Activated CD8-positive, alpha-beta T cell treated with anti-CD3 and anti-CD28 coated beads for 36 hours (primary cell): ENCODE measurements at places on chromosomes 6 and 20.

GRCh38 chr6:14865531-14866100 is 380.3 kb upstream of the JARID2 start:
- peak; percentile 53 for DNase-seq

- peak; percentile 9 for DNase-seq
Observed at GRCh38 chr20:21101453-21101931, 4.7 kb downstream of the LINC00237 start.

GRCh38 chr20:43492101-43492500 is 15.4 kb upstream of the L3MBTL1 start:
- DNase-seq, result no peak

GRCh38 chr20:6769903-6770785 is 2.7 kb downstream of the BMP2 start:
- peak; percentile 1 for DNase-seq

GRCh38 chr6:110101885-110102284 is 77.6 kb downstream of the WASF1 start:
- no peak for DNase-seq

GRCh38 chr6:137370871-137371633 is 123.1 kb downstream of the OLIG3 start:
- no peak for DNase-seq

DNA sequence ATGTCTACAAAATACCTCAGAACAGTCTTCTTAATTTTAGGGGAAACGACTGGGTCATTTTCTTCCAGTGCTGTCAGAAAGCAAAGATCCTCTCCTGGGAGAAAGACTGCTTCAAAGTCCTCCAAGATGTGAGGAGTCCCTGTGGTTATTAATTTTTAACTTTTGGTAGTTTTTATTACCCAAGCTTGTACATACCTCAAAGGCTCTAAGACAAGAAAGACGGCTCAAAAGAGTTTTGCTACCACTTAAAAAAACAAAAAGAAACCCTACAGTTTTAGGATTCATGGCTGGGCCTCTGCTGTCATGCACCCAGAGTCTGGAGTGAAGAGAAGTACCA is 56.1 kb upstream of the APCDD1L start:
- DNase-seq, result no peak

GRCh38 chr20:50429412-50429811 is 80.8 kb upstream of the PTPN1 start:
- DNase-seq, result no peak

GRCh38 chr20:23162887-23163286 is 76.8 kb upstream of the CD93 start:
- no peak for DNase-seq

DNA sequence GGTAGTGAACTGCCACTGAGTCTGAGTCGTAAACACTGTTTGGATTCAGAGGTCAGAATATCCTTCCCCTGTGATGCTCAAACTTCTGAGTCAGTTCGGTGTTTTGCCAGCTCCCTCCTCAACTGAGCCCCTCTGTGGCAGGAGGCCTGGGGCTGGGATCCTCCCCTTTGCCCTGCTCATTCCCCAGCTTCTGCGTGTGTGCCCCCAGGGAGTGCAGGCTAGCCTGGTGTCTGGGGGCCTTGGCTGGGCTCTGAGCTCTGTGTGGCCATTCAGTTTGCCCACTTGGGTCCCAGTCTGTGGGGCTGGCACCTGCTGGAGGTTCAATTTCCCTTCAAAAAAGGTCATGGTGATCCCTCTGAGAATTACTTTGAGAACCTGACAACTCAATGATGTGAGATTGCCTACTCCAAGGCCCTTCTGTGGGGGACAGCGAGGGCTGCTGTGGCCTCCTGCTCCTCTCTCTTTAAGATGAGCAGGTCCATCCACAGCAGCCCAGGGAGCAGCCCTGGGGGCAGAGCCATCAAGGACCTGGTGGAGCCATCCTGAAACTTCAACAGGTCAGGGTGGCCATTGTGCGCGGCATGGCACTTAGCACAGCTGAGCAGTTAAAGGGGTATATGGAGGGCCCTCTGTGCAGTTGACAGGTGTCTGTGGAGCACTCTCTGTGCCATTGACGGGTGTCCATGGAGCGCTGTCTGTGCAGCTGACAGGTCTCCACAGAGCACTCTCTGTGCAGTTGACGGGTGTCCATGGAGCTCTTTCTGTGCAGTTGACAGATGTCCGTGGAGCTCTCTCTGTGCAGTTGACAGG is 147.2 kb downstream of the SYCP2 start:
- DNase-seq, result no peak

GRCh38 chr6:150599199-150600009 is at the start of gene PLEKHG1:
Gene PLEKHG1, plus strand, starts transcription at chr6:150599885. Its CDS starts 133,797 bp downstream, at chr6:150733682.
- DNase-seq, result peak; percentile 76

- no peak for DNase-seq
Observed at GRCh38 chr20:47427746-47428145, 71.2 kb upstream of the ZMYND8 start.

GRCh38 chr20:58526411-58526810 is 11.2 kb upstream of the APCDD1L start:
- DNase-seq, result no peak

DNA sequence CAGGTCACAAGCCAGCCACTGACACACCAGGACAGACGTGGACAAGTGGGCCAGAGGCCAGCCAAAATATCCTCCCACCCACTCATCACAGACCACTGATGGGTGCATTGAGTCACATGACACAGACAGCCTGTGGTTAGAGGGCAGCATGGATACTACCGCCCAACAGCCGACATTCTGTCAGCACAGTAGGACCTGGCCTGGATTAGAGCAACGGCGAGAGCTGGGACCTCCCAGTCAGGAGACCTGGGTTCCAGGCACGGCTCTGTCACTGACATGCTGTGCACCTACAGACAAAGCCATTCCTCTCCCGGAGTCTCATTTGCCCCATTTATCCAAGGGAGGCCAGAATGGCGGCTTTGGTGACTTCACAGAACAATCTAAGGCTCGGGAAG is 8.0 kb downstream of the ZNF335 start:
- no peak for DNase-seq

- peak; percentile 52 for DNase-seq
Observed at GRCh38 chr6:158938811-158939254, 61.2 kb downstream of the RSPH3 start.

- no peak for DNase-seq
Observed at GRCh38 chr20:53190225-53190624, 218.1 kb downstream of the TSHZ2 start.

DNA sequence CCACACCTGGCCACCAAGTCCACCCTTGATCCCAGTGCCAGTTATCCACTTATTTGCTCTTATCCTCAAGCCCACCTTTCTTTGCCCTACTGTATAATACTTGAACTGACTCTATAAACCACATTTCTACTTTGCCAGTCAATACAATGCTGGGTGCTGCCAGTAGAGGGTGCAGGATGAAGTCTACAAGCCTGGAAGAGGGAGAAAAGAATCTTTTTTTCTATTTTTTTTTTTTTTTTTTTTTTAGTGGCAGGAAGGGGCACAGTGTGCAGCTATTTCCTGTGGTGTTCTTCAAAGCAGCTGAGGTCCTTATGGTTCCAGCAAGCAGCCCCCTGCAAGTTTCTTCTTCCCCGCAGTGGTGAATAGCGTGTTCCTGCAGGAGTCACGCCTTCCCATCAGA is 22.2 kb upstream of the GABRR1 start:
- DNase-seq, result peak; percentile 75
